ENCODE measurements at places on chromosomes 5 and 9.

DNA sequence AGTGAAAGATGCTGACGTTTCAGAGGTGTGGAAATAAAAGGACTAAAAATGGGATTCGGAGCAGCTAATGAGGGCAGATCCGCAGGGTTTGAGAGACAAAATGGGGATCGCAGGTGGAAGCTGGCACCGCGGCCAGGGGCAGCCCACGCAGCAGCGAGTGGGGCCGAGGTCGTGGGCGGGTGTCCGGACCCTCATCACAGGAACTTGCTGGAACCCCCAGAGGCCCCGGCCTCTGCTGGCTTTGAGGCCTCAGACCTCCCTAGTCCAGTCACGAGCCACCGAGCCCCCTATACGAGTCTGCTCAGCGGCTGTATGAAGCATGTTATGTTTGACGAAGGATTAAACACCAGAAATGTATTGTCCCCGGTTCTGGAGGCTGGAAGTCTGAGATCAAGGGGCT, 45.8 kb upstream of the FCN1 start:
- DNase-seq, result no peak

DNA sequence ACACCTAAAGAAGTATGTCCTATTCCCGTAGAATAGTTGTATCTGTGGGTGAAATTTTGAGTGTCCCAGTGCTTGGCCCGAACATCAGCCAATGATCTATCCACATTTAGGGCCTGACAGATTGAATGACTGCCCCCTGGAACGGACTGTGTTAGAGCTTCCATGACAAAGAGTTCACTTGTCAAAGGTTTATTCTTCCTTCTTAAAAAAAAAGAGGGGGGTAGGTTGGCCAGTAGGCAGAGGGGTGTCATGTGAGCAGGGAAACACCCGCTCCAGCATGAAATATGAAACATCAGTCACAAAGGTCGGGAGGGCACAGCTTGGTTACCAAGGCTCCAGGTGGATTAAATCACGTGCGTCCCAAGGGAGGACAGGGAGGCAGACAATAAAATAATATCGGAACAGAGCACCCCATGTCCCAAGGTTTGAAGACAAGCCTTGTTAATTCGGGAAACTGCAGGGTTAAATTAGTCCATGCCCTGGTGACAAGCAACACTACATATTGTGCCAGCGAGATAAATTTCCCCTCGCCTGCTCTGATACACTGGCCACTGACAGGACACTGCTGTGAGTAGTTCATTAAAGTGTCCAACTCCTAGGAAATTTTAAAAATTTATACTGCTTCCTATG, 401.2 kb downstream of the IRX1 start:
- DNase-seq, result no peak

DNA sequence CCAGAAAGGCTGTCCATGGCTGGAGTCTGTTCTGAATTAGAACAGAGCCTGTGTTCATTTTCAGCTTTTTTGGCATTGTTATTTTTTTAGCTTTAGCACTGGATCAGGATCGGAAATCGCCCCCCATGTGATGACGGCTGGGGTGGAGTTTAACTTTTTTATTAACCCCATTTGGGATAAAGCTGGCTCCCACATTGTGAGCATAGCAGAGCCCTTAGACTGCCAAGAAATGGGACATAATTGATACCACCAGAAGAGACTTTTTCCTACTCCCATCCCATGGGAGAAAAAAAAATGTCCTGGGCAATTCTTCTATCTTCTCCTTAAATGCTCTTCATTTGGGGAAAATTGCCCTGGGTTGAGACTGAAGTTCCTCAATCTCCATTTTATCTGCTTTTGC, 52.4 kb downstream of the SLIT3 start:
- DNase-seq, result no peak

DNA sequence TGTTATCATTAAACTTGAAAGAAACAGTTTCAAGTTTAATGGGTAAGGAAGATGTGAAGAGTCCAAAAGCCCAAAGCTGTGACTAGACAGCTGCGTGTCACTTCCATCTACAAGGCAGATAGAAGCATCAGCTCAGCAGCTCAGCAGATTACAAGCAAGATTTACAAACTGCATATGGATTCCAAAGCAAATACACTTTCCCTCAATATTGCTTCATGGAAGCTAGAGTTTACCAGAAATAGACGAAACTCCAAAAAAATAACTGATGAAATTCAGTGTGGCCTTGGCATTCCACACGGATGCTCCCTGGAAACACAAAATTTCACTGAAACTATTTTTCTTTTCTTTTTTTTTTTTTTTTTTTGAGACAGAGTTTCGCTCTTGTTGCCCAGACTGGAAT, 17.9 kb downstream of the MYO10 start:
- no peak for DNase-seq

- DNase-seq, result no peak
Measured at GRCh38 chr9:134679616-134680392, 38.2 kb downstream of the COL5A1 start.

DNA sequence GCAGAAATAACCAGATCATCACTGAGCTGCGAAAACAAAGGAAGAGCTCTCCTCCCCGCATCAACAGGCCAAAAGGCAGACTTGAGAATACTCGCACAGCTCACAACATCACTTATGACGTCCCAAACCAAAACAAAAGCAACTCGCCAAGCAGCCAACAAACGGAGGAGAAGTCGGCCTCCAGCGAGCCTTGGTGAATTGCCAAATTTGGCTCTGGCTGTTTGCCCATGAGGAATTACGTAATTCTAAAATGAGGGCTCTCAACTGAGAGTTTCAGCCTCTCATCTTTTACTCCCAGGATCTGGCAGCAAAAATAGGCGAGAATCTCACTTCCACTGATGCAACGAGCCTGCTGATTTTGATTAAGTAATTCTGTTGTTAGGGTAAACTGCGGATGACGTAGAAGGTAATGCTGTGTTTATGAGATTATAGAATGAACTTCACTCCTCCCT, 51.7 kb upstream of the SEMA6A start:
- DNase-seq, result no peak

DNA sequence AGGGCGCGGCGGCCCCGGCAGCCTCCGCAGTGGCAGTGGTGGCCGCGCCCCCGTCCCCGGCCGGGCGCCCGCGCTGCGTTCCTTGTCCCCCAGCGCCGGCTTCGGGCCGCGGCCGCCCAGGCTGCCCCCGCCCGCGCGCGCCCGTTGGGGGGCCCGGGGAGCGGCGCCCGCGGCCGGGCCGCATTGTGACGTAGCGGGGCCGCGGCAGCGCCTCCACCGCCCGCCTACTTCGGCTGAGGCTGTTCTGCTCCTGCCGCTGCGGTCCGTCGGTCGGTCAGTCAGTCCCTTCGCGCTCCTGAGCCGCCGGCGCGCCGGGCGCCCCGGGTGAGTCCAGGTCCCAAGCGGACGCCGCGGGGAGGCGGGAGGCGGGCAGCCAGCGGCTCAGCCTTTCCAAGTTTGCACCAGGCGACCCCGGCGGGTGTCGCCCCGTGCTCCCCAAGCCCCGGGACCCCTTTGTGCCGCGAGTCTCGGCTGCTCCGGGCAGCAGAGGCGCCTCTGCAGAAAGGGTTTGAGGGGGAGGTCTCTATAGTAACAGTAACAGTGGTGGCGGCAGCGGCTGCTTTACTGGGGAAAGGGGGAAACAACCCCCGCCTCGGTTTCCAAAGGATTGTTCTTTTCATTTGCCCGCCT, at the start of gene SNCAIP:
Gene SNCAIP (plus strand): TSS at position 277 of the 630 bp plus-strand sequence. CDS start 78,898 bp downstream, outside the sequence.
- DNase-seq, result no peak

DNA sequence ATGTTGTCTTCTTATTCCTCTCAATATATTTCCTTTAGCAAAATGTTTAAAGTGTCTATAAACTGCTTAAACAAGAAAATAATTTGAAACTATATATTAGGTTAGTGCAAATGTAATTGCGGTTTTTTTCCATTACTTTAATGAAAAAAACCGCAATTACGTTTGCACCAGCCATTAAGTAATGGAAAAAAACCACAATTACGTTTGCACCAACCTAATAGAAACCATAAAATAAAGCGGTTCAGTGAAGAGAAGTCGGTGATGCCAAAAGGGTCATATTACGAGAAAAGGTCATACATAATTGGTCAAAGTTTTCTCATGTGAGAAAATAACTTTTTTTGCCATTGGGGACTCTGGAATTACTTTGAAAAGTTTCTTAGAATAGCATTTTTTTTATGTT, 385.6 kb upstream of the ST8SIA4 start:
- DNase-seq, result no peak

GRCh38 chr5:111968459-111968858, 211.5 kb upstream of the NREP start:
- no peak for DNase-seq

DNA sequence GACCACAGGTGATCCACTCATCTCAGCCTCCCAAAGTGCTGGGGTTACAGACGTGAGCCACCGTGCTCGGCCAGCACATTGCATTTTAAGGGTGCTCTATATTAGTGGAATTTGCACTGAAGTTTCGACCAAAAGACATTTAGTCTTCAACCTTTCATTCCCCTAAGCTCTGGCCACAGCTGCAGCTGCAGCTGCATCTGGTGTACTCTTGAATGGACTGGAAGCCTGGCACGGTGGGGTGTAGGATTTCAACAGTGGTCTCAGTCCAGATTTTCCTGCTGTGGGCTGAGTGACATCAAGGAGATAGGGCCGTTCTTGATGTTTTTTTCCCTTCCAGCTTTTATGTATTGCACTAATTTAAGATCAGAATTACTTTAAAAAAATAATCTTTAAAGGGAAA, 255.2 kb downstream of the PDZD2 start:
- no peak for DNase-seq

GRCh38 chr9:137611623-137612609, 6.4 kb downstream of the ARRDC1 start:
- DNase-seq, result peak; percentile 34

DNA sequence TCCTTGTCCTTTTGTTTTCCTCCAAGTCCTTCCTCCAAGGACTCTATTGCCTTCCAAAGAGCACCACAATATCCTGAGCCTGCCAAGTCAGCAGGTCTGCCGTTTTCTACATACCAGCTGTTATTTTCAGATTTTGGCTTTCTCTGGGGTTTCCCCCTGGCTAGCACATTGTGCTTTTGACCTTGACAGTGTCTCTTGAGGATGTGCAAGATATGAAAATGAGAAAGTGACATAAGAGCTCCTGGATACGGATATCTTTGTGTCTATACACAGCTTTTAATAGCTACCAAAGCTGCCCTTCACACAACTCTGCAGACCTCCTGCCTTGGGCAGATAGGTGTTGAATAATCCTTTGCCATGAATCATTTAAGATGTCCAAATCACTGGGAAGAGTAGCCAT, 67.0 kb downstream of the HAPLN1 start:
- DNase-seq, result no peak

GRCh38 chr9:121773286-121773953, 122.0 kb downstream of the DAB2IP start:
- DNase-seq, result no peak

DNA sequence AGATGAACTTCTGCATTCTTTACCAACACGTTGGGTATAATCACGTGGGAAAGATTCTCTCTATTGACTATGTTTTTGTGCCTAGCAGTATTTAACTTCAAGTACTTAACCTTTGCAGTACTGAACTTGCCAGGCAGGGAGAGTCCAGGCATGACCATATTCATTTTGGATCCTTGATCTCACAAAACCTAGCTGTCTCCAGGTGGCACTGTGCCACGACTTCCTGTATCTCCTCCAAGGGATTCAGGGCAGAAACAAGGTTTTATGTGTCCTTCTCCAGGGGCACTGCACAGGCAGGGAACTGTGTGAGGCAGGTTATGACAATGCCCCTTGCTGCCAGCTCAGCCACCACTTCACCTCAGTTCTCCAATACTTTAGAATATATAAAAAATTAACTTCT, 11.7 kb upstream of the IFNA5 start:
- no peak for DNase-seq

GRCh38 chr9:35510754-35511428, 21.0 kb downstream of the RUSC2 start:
- no peak for DNase-seq

DNA sequence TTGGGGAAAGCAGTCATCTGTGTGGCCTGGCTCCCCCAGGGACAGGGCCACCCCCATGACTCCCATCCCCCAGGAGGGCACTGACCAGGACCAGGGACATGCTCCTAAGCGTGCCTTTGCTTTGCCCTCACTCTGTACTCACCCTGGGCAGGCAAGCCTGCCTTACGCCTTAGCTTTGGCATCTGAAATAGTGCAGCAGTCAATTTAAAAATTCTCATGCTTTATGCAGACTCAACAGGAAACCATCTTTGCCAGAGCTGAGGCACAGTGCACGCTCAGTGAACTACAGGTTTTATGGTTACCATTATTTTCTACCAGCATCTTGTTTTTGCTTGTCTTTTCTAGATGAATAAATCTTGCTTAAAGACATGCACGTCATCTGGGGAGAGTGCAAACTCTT, 323.5 kb downstream of the IRX2 start:
- no peak for DNase-seq

DNA sequence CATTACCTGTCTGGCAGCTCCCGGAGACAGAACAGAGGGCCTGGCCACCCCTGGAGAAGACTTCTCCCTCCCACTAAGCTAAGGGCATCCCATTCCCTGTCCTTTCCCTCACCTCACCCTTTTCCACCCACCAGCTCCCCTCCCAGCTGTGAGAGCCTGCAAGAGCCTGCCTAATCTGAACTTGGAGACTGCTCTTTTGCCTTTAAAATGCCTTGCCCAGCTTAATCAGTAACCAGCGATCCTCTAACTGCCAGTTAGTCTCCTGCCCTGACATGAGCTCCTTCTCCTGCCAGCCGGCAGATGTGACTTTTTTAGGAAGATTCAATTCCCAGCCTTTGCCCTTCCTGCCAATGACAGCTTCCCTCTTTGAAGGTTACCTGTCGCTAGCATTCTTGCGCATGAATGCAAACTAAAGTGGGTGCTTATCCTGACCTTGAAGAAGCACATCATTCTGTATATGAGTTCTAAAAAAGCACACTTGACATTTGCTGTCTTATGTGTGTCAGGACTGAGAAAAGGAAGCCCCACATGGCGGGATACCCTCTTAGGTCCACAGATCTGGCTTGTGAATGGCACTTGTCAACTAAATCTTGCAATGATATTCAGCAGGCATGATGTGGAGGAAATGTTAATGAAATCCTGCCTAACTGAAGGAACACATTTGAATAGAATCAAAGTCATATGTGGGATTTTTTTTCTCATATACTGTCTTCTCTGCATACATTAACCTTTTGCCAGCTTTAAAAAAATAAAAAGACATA, 411.2 kb upstream of the SLC30A5 start:
- no peak for DNase-seq

DNA sequence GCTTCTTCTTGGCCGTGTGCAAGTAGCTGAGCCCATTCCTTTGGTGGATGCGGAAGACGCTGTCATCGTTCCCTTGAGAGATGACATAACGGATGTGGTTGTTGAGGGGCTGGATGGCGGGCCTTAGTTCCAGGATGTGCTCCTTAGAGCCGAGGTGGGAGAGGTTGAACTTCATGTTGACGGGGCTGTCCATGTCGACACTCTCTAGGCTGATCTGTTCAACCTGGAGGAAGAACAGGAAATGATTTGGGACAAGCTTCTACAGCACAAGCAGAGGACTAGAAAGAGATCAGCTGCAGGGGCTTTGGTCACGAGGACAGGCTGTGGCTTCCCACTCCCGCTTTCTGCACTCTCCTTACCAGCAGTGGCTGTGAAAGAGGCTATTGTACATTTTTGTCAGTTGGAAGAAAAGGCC, 176.0 kb downstream of the SLC12A2 start:
- DNase-seq, result no peak

- no peak for DNase-seq
Measured at GRCh38 chr5:65061250-65061973, 292.7 kb downstream of the CWC27 start.

- DNase-seq, result no peak
Measured at GRCh38 chr5:38543886-38544285, 12.6 kb downstream of the LIFR start.
